ENCODE measurements at places on chromosomes 1 and 21.
A peak's percentile ranks its signal among the peaks of the same experiment; 100 is the strongest.

DNA sequence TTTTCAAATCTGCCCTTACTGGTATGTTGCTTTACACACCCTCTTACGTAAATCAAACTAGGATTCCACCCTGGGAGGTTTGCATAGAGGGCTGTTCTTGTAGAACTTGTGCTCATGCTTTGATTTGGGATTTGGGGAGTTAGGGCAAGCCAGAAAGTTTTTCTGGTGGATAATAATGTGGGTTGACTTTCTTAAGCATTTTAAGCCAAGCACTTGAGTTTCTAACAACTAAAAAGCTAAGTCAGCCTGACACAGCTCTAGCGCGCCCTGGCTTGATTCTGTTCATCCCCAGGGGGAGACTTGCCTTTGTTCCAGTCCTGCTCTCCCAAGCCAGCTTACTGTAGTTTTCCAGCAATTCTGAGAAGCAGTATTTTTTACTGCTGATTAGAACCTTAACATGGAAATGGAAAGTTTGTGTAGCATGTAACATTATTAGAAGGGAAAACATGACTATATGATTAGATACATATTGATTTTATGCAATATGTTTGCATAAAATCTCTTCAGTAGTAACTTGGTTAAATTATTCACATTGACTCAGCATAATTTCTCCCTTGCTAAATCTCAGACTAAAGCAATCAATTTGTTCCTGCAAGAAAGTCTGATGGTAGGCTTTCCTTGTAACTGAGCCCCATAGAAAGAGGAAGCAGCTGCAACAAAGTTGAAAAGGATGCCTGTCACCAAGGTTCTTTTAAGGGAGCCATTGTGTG lies 11.0 kb upstream of the PGD start:
- H3K27ac ChIP-seq: no peak overlapping the region
- H3K27me3 ChIP-seq: no peaks in the 10 kb centered on the region
- DNase-seq: no peak
- H3K4me1 ChIP-seq: no peaks in the 10 kb centered on the region

DNA sequence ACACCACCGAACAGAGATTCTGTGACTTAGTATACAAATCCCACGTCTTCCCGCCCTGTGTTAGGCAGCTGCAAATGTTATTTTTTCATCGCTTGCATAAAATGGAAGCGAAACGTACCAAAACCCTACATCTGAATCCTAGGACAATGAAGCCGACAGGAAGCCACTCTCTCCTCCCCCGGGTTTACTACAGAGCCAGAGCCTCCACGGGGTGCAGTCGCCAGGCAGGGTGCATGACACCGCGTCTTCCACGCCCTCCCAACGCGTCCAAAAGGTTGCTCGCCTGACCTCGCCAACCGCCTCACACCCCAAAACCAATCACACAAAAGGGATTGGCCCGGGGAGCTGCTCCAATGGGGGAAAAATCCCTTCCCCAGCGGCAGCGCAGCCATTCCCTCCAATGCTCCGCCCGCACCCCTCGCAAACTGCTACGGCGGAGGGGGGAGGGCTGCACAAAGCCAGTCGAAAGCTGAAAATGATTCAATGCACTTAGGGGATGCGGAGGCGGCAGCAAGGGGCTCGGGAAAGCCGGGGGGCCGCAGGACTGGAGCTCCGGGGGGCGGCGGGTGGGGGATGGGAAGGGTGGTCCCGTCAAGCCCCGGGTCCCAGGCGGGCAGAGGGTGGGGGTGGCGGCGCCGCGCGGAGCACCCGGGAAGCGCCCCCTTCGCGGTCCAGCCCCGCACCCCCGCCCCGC lies 701 bp downstream of the CEP170 start:
- peaks cover 20% of the 10 kb centered on the region for H3K4me1 ChIP-seq
- peak overlapping the region; percentile 96 for H3K27ac ChIP-seq
- H3K27me3 ChIP-seq: no peaks in the 10 kb centered on the region
- H3K36me3 ChIP-seq: peaks cover 4% of the 10 kb centered on the region
- DNase-seq: peak; percentile 71

DNA sequence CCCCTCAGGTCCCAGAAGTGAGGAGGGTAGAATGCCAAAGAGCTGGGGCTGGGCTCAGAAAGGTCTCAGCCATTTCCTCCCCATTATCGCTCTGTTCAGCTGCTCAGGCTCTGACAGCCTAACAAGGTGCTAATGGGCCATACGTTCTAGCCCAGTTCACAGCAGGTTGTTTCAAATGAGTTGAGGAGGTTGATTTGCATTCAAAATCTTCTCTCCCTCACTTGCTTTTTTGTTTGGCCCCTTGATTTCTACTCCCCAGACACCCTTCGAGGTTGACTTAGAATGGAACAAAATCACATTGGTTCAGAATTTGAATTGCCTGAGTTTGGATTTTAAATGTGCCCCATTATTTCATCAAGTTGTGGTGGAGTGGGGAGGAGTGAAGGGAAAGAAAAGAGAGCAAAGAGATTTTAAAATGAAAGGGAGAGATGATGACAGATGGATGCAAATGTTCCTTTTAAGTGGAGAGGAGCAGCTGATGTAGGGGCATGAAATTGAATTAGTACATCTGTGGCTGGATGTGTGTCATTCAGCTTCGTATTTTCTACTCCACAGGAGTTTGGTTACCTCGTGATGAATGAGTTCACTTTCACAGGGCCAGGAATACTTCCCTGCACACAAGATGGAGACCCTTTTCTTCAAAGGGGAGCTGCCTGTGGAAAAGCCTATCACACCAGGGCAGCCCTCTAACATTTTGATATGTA lies 425.8 kb upstream of the CAMK1G start:
- no peaks in the 10 kb centered on the region for H3K4me1 ChIP-seq
- H3K4me3 ChIP-seq: no peak overlapping the region
- H3K27ac ChIP-seq: no peak overlapping the region
- no peak for DNase-seq
- H3K27me3 ChIP-seq: no peaks in the 10 kb centered on the region
- H3K36me3 ChIP-seq: no peaks in the 10 kb centered on the region

DNA sequence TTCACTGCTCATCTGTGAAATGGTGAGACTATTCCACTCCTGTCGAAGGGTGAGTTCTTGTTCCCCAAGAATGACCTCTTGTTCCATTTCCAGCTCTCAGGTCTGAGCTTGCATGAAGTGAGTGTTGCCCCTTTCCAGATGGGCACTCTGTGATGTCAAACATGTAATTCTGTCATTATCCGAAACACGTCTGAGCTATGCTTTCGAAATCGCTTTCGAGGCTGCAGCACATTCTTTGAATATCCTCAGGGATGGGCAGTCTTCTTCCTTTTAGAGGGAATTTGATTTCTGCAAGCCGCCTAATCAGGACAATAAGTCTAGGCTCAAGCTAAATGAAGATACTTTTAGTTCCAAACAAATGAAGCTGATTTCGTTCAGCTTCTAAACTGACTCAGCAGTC lies 15.1 kb downstream of the NFASC start:
- no peak overlapping the region for H3K4me3 ChIP-seq
- H3K4me1 ChIP-seq: no peaks in the 10 kb centered on the region
- peaks cover 15% of the 10 kb centered on the region for H3K27me3 ChIP-seq

GRCh38 chr21:21231913-21232312 lies 233.7 kb downstream of the NCAM2 start:
- H3K4me3 ChIP-seq: no peak overlapping the region
- H3K36me3 ChIP-seq: no peaks in the 10 kb centered on the region
- no peaks in the 10 kb centered on the region for H3K4me1 ChIP-seq
- no peaks in the 10 kb centered on the region for H3K27me3 ChIP-seq
- DNase-seq: no peak
- no peak overlapping the region for H3K27ac ChIP-seq

DNA sequence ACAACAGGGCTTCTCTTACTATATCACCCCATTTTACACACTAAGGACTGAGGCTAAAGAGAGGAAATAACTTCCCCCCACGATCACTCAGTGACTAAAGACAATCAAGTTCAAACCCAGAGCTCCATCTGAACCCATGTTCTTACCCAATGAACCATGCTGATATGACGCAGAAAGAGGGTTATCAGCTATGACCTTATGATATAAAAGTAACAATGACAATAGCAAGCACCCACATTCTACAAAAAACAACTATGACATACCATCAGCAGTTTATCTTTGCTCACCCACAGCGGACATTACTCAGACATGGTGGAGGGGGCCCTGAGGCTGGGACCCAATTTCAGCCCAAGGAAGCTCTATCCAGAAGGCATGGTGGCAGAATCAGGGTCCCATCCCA lies 75.7 kb downstream of the PTPN14 start:
- H3K4me3 ChIP-seq: no peak overlapping the region
- peaks cover 33% of the 10 kb centered on the region for H3K27me3 ChIP-seq

GRCh38 chr1:33727310-33727709 lies 136.6 kb upstream of the HMGB4 start:
- no peak overlapping the region for H3K4me3 ChIP-seq
- no peaks in the 10 kb centered on the region for H3K36me3 ChIP-seq
- no peaks in the 10 kb centered on the region for H3K4me1 ChIP-seq
- no peak for DNase-seq

DNA sequence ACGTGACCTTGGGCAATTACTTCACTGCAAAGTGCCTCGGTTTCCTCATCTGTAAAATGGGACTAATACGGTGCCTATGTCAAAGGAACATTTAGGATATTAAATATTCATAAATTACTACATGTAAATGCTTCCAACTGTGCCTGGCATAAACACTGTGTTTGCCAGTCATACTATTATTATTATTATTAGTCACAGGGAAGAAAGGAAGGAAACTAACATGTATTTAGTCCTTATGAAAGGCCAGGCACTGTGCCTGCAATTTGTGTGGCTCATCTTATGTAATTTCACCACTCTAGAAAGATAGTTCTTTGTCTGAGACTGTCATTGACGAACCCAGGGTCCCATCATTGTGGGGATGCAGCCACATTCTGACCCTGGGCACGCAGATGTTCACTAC lies 45.0 kb downstream of the EPHB2 start:
- H3K4me3 ChIP-seq: no peak overlapping the region
- H3K36me3 ChIP-seq: no peaks in the 10 kb centered on the region
- H3K27ac ChIP-seq: no peak overlapping the region

- H3K27me3 ChIP-seq: no peaks in the 10 kb centered on the region
- no peak overlapping the region for H3K4me3 ChIP-seq
- peak; percentile 52 for DNase-seq
- H3K36me3 ChIP-seq: no peaks in the 10 kb centered on the region
- H3K4me1 ChIP-seq: peaks cover 20% of the 10 kb centered on the region
- H3K27ac ChIP-seq: peak overlapping the region; percentile 8
Measured at GRCh38 chr1:77421504-77422233, 139.8 kb downstream of the AK5 start.

DNA sequence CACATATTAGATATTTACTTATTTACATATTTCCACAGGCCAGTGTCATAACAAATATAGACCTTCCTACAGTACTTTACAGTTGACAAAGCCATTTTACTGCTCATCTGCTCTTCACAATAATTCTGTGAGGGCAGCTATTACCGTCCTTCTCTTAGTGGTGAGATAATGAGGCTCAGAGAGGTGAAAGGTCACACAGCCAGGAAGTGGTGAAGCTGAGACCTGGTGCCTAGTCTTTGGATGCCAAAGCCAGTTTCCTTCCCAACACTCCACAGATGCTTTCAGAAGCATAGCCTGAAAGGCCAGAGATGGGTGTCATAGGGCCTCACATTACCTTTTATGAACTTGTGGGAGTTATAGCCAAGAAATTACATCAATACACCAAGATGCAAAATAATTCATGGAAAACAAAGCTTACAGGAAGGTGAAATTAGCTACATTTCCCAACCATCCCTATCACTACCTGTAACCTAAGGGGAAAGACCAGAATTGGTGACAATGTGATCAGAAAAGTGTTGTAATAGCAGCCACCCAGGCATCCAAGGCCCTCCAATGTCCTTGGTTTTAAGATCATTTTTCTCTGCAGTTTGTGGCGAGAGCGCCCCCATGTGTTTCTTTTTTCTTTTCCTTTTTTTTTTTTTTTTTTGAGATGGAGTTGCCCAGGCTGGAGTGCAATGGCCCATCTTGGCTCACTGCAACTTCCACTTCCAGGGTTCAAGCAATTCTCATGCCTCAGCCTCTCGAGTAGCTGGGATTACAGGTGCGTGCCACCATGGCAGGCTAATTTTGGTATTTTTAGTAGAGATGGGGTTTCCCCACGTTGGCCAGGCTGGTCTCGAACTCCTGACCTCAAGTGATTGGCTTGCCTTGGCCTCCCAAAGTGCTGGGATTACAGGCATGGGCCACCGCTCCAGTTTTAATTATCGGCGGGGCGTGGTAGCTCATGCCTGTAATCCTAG lies 26.5 kb upstream of the RPL11 start:
- no peaks in the 10 kb centered on the region for H3K27me3 ChIP-seq
- H3K4me1 ChIP-seq: peaks cover 12% of the 10 kb centered on the region
- no peak overlapping the region for H3K4me3 ChIP-seq
- peak overlapping the region; percentile 53 for H3K27ac ChIP-seq

GRCh38 chr1:24575905-24576587 lies 20.2 kb downstream of the NCMAP start:
- H3K4me3 ChIP-seq: no peak overlapping the region
- peaks cover 13% of the 10 kb centered on the region for H3K4me1 ChIP-seq
- H3K27ac ChIP-seq: no peak overlapping the region
